Hepatocyte (in vitro differentiated cells): ENCODE measurements at places on chromosomes 1 and 21. TPM values are rescaled to one million over a fixed set of nuclear protein-coding genes. Genes with fewer than 3 reads are reported as not detected.

GRCh38 chr21:26850116-26850643, 5.0 kb upstream of the ADAMTS1 start:
- DNase-seq = peak; percentile 37

DNA sequence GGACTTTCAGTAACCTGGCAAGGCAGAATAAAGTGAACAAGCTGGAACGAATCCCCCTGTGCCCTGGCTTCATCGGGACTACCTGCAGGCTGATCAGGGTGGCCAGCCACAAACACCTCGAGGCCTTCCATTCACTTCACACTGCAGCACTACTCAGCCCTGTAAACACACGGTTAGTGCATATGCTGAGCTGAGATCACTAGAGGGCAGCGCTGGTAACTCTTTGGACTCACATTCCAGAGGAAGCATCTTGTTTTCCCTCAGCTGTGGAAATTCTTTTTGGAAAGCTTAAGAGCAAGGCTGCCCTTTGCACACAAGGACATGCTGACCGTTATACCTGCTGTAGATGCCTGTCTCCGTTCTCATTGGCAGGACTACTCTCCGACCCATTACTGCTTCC, 32.1 kb downstream of the PCSK9 start:
- DNase-seq = peak; percentile 73

GRCh38 chr1:228083871-228084278, 1.4 kb downstream of the ARF1 start:
- peak; percentile 40 for DNase-seq

DNA sequence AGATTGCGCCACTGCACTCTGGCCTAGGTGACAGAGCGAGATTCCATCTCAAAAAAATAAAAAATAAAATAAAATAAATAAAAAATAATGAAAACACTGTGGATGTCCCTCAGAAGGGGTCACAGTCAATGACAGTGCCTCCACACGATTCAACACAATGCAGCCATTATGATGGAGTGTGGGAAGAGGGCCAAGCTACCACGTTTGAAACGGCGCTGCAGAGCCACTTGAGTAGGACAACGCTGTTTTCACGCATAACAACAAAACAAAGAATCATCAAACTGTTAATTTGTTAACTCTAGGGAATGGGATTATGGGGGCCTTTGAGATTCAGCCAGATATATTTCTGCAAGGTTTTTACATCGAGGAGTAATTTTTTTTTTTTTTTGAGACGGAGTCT, 36.5 kb downstream of the NKAIN1 start:
- no peak for DNase-seq

Gene GNAT2
- 0.96 TPM in 1 of 2 replicates, not detected in the other for total RNA-seq
